ENCODE measurements at places on chromosomes 2 and 18. TPM values are rescaled to one million over a fixed set of nuclear protein-coding genes. Genes with fewer than 3 reads are reported as not detected.

Gene DNAJC5G
- not detected for total RNA-seq

Gene FSIP2
- under 0.01 TPM for total RNA-seq

GRCh38 chr18:78126536-78126935, 853.1 kb upstream of the SALL3 start:
- no peak for DNase-seq

GRCh38 chr2:159755788-159756187, 42.2 kb downstream of the CD302 start:
- DNase-seq = peak; percentile 64

GRCh38 chr2:136323935-136324334, 206.0 kb upstream of the CXCR4 start:
- no peak for DNase-seq

DNA sequence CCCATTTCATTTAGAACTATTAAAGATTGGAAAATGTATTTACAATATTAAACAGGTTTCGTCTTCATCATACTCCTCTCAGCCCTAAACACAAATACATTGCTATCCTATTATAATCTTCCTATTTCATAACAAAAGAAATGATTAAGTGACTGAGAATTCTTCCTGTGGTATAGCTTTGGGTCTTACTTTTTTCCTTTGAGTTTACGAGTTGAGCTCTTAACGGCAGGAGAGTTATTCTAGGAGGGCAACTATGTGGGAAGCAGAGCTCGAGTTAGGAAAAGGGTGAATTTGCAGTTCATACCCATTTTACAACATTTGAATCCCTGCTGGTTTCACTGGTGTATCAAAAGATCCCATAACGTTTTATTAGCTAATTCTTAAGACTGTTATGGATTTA, 105.0 kb downstream of the FIGN start:
- no peak for DNase-seq

Gene ARHGAP25
- total RNA-seq = not detected

Measured in epithelial cell of proximal tubule (primary cell).